ENCODE measurements at places on chromosomes 7 and 10.

DNA sequence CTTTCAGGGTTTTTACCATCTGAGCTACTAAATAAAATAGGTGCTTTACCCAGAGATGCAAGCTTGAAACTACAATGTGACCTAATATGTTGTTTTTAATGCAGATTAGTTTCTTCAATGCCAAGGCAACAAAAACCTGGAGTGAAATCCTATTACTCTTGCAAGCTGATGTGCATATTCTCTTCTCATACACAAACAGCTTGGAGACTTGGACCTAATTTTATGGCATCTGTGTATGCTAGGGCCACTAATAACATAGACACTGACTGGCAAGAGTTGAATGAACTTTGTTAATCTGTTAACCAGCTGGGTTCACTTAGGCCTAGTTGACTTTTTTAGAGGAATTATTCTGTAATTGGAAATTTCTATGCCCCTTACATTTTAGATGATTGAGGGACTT lies 23.4 kb upstream of the SMIM30 start:
- no peak for DNase-seq
- no peaks in the 10 kb centered on the region for H3K27me3 ChIP-seq
- no peaks in the 10 kb centered on the region for H3K36me3 ChIP-seq
- H3K4me1 ChIP-seq: no peaks in the 10 kb centered on the region
- no peak overlapping the region for H3K4me3 ChIP-seq
- H3K27ac ChIP-seq: no peak overlapping the region

- no peak overlapping the region for H3K4me3 ChIP-seq
- peaks cover 22% of the 10 kb centered on the region for H3K4me1 ChIP-seq
- H3K27ac ChIP-seq: no peak overlapping the region
- no peaks in the 10 kb centered on the region for H3K36me3 ChIP-seq
Observed at GRCh38 chr10:3290550-3290949, 118.0 kb upstream of the PITRM1 start.

GRCh38 chr7:85733169-85733915 lies 546.5 kb upstream of the SEMA3D start:
- no peaks in the 10 kb centered on the region for H3K36me3 ChIP-seq
- no peak overlapping the region for H3K4me3 ChIP-seq
- H3K4me1 ChIP-seq: no peaks in the 10 kb centered on the region
- no peak overlapping the region for H3K27ac ChIP-seq
- no peak for DNase-seq
- H3K27me3 ChIP-seq: no peaks in the 10 kb centered on the region

GRCh38 chr10:10993785-10994184 lies 23.9 kb upstream of the CELF2 start:
- DNase-seq: no peak
- no peak overlapping the region for H3K4me3 ChIP-seq
- no peaks in the 10 kb centered on the region for H3K36me3 ChIP-seq
- no peak overlapping the region for H3K27ac ChIP-seq

GRCh38 chr10:90641731-90642130 lies 216.1 kb downstream of the HTR7 start:
- peak overlapping the region; percentile 67 for H3K27ac ChIP-seq
- no peak for DNase-seq
- no peaks in the 10 kb centered on the region for H3K27me3 ChIP-seq
- H3K36me3 ChIP-seq: no peaks in the 10 kb centered on the region
- H3K4me1 ChIP-seq: peaks cover 29% of the 10 kb centered on the region

GRCh38 chr10:78196964-78197363 lies 163.3 kb downstream of the RPS24 start:
- H3K4me3 ChIP-seq: no peak overlapping the region
- DNase-seq: no peak
- H3K27ac ChIP-seq: no peak overlapping the region
- H3K36me3 ChIP-seq: no peaks in the 10 kb centered on the region
- H3K4me1 ChIP-seq: no peaks in the 10 kb centered on the region

DNA sequence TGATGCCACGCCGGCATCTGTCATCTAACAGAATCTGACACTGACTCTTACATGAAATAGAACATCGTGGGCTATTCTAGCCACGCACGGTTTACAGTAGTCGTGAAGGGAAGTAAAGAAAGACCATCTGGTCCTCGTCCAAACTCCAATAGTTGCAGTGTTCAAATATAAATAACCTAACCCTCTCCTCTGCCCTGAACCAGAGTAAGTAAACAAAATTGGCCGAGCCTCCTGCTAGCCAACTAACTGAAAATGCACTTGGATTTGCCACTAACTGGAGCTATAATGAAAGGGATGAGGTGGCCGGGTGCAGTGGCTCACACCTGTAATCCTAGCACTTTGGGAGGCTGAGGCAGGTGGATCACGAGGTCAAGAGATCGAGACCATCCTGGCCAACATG lies 29.5 kb upstream of the ZC3HAV1L start:
- H3K4me1 ChIP-seq: no peaks in the 10 kb centered on the region
- no peak overlapping the region for H3K27ac ChIP-seq
- peaks cover 22% of the 10 kb centered on the region for H3K36me3 ChIP-seq
- DNase-seq: no peak

DNA sequence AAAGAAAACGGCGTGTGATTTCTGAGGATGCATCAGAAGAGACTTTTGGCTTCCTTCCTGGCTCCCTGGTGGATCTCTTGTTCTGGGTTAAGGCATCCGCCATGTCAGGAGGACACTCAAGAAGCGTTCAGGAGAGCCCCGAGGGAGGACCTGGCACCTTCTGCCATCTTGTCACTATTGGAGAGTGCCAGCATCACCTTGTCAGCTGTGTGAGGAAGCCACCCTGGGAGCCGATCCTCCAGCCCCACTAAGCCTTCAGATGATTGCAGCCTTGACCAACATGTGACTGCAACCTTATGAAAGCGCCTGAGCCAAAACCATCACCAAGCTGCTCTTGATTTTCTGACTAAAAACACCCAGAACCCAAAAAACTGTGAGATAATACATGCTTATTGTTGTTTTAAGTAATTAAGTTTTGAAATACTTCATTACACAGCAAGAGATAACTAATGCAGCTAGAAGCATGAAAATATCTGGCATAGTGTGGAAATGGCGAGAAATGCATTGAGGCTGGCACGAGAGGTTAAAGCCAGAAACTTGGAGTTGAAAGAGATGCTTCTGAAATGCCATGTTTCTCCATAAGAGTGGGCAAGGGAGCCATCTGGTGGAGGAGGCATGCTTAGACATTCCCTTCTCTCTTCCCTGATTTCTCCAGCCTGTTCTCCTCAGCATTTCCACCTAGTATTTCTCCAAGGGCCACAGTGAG lies 5.4 kb upstream of the ZFYVE27 start:
- H3K27me3 ChIP-seq: no peaks in the 10 kb centered on the region
- DNase-seq: no peak
- no peak overlapping the region for H3K27ac ChIP-seq
- H3K36me3 ChIP-seq: no peaks in the 10 kb centered on the region
- peaks cover 20% of the 10 kb centered on the region for H3K4me1 ChIP-seq
- no peak overlapping the region for H3K4me3 ChIP-seq

GRCh38 chr7:148699024-148699781 lies 500 bp downstream of the CUL1 start:
- peak overlapping the region; percentile 95 for H3K27ac ChIP-seq
- H3K4me1 ChIP-seq: peaks cover 41% of the 10 kb centered on the region
- H3K4me3 ChIP-seq: peak overlapping the region; percentile 88
- H3K27me3 ChIP-seq: no peaks in the 10 kb centered on the region
- H3K36me3 ChIP-seq: no peaks in the 10 kb centered on the region
- no peak for DNase-seq

GRCh38 chr7:2186166-2186565 lies 46.6 kb downstream of the MAD1L1 start:
- H3K4me1 ChIP-seq: no peaks in the 10 kb centered on the region
- H3K27me3 ChIP-seq: no peaks in the 10 kb centered on the region

DNA sequence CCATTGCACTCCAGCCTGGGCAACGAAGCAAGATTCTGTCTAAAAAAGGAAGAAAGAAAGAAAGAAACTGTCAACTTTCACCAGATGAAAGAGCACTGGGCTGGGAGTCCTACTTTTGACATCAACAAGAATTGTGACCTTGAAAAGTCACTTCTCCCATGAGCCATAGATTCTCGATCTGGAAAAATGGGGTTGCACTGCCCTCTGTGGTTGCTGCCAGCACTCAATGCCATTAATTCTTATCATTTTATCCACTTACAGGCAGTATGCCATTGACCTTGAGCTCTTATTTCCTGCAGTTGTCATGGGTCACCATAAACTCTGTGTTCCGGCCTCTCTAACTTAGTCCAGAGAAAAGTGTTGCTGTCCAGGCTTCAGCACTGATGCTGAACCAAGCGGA lies 137.2 kb downstream of the NOC3L start:
- no peaks in the 10 kb centered on the region for H3K36me3 ChIP-seq
- no peak overlapping the region for H3K4me3 ChIP-seq
- no peak for DNase-seq
- no peaks in the 10 kb centered on the region for H3K27me3 ChIP-seq
- peaks cover 34% of the 10 kb centered on the region for H3K4me1 ChIP-seq

- no peaks in the 10 kb centered on the region for H3K36me3 ChIP-seq
- peaks cover 37% of the 10 kb centered on the region for H3K4me1 ChIP-seq
- peak overlapping the region; percentile 84 for H3K27ac ChIP-seq
- DNase-seq: peak; percentile 49
- H3K27me3 ChIP-seq: no peaks in the 10 kb centered on the region
Observed at GRCh38 chr10:5071411-5072198, 22.6 kb upstream of the AKR1C3 start.

GRCh38 chr7:71697400-71697799 lies 565.5 kb downstream of the GALNT17 start:
- no peak for DNase-seq
- no peaks in the 10 kb centered on the region for H3K27me3 ChIP-seq
- no peaks in the 10 kb centered on the region for H3K4me1 ChIP-seq
- H3K4me3 ChIP-seq: no peak overlapping the region

DNA sequence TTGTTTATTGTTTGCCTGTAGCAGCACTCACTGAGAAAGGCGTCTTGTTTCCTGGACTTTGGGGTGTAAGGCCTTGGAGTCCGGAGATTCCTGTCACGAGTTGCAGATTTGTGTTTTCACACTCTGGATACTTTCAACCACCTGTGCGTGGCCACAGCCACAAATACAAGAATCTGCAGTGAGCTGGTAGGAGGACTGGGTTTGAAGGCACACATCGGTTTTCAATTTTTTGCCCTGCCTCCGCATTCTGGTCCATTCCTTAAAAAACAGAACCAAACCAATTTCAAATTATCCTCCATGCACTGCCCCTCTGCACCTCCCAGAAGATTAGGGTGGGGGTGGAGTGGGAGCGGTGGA lies 619 bp downstream of the EXOC4 start:
- H3K36me3 ChIP-seq: no peaks in the 10 kb centered on the region
- H3K4me1 ChIP-seq: peaks cover 10% of the 10 kb centered on the region
- H3K27ac ChIP-seq: peak overlapping the region; percentile 67

DNA sequence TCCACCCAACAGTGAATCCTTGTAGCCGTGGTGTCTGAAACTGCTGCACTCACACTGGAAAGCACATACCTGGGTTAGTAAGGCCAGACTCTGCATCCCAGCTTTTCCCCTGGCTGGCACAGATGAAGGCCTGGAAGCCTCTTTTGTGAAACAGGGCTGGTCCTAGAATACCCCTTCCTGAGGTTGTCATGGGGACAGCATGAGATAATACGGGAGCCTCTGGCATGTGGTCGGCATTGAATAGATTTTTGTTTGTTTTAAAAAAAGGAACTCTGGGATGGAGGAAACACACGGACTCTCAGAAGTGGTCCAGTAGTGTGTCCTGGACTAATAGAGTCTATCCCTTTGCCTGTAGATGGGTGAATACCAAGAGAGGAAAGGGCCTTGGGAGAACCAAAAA lies 129.7 kb downstream of the TMEM178B start:
- no peak for DNase-seq
- H3K27ac ChIP-seq: no peak overlapping the region
- no peaks in the 10 kb centered on the region for H3K27me3 ChIP-seq
- H3K4me1 ChIP-seq: no peaks in the 10 kb centered on the region
- H3K36me3 ChIP-seq: no peaks in the 10 kb centered on the region

DNA sequence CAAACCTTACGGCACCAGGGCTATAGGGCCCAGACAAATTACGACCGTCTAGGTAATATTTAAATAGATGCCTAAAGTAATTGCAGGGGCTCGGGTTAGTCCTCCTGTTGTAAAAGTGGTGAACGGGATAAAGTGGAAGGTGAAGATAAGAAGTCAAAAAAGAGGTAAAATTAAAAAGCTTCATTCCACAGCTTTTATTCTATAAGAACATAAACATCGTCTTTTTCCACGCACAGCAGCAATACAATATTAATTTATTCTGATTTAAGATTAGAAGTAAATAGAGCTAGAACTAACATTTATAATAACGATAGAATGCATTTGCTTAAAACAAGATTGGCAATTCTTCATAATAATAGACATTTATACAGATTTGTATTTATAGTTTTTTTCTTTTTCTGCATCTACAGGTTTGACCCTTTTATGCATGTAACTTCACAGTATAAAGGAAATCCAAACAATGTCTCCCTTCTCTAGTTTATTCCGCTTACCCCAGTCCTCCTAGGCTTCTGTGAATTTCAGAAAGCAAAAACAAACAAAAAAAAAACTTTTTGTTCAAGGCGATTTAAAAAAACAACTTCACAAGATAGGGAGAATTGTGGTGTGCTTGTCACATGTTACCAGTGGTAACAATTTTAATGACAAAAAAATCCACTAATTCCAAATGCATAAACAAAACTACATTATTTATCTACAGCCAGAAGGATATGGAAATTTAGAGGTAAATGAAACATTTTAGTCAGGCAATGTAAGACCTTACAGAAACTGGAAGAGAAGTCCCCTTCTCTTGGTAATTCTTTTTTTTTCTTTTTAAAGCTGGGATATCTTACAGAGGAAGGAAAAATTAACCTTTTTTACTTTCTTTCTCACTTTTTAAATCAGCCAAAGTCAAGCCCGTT lies 3.4 kb downstream of the HOXA10 start:
- no peak for DNase-seq
- H3K4me3 ChIP-seq: no peak overlapping the region
- H3K36me3 ChIP-seq: no peaks in the 10 kb centered on the region
- no peak overlapping the region for H3K27ac ChIP-seq

- no peaks in the 10 kb centered on the region for H3K27me3 ChIP-seq
- peaks cover 18% of the 10 kb centered on the region for H3K4me1 ChIP-seq
Observed at GRCh38 chr7:77265666-77266065, 66.0 kb upstream of the FGL2 start.

- no peak for DNase-seq
- peaks cover 2% of the 10 kb centered on the region for H3K4me1 ChIP-seq
- H3K36me3 ChIP-seq: no peaks in the 10 kb centered on the region
- H3K27ac ChIP-seq: no peak overlapping the region
- no peaks in the 10 kb centered on the region for H3K27me3 ChIP-seq
Observed at GRCh38 chr10:113015201-113015600, 65.2 kb downstream of the TCF7L2 start.

- DNase-seq: no peak
- H3K27me3 ChIP-seq: no peaks in the 10 kb centered on the region
- no peaks in the 10 kb centered on the region for H3K36me3 ChIP-seq
- no peaks in the 10 kb centered on the region for H3K4me1 ChIP-seq
- no peak overlapping the region for H3K4me3 ChIP-seq
Observed at GRCh38 chr7:13641714-13642113, 347.8 kb downstream of the ETV1 start.

Measured in thoracic aorta (tissue), 2 donors.